Stimulated activated CD4-positive, alpha-beta T cell treated with anti-CD3 and anti-CD28 coated beads, Interleukin-1b, Interleukin-23, amount 100 ng/mL, for 48 hours (primary cell): ENCODE measurements at places on chromosomes 16 and 17.

DNA sequence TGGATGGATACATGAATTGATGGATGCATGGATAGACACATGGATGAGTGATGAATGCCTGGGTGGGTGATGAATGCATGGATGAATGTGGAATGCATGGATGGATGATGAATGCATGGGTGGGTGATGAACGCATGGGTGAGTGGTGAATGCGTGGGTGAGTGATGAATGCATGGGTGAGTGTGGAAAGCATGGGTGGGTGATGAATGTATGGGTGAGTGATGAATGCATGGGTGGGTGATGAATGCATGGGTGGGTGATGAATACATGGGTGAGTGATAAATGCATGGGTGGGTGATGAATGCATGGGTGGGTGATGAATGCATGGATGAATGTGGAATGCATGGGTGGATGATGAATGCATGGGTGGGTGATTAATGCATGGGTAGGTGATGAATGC lies 83.9 kb upstream of the HSBP1 start:
- DNase-seq: no peak

- DNase-seq: no peak
Observed at GRCh38 chr17:63153488-63153887, 187.5 kb downstream of the TANC2 start.

DNA sequence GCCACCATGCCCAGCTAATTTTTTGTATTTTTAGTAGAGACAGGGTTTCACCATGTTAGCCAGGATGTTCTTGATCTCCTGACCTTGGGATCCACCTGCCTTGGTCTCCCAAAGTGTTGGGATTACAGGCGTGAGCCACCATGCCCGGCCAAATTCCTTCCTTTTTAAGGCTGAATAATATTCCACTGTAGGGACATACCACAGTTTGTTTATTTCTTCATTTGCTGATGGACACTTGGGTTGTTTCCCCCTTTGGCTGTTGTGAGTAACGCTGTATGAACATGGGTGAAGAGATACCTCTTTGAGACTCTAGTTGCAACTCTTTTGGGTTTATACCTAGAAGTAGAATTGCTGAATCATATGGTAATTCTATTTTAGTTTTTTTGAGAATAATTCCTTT lies 13.1 kb upstream of the MGAT5B start:
- DNase-seq: no peak

DNA sequence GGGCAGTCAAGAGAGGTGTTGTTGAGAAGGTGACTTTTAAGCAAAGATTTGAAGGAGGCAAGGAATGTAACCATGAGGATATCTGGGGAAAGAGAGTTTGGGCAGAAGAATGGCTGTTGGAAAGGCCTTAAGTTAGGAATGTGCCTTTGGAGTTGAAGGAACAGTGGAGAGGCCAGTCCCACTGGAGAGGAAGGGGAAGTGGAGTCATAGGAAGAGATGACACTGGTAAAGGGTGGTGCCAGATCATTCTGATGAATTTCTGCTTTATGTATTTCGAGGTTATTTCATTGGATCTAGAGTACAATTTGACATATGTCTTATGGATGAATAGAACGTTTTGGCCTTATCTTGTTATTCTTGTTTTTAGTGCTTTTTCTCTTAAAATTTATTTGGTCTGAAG lies 93.5 kb downstream of the WWP2 start:
- DNase-seq: no peak
